Caco-2 (cell line): ENCODE measurements at places on chromosomes 5 and 9.

DNA sequence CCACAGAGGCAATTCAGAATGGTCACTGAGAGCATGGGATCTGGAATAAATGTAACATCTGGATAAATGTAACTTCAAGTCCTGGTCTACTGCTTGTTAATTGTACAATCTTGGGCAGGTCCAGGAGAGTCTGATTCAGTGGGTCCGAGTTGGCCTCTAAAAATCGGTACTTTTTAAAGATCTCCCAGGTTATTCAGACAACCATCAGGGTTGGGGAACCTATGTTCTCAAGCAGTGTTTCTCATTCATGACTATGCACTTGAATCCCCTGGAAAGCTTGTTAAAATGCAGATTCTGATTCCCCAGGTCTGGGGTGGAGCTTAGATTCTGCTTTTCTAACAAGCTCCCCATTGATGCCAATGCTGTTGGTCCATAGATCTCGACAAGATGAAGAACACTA, 14.8 kb downstream of the ANXA1 start:
- DNase-seq: no peak

- DNase-seq: no peak
Measured at GRCh38 chr9:21030389-21031035, 928 bp downstream of the HACD4 start.

DNA sequence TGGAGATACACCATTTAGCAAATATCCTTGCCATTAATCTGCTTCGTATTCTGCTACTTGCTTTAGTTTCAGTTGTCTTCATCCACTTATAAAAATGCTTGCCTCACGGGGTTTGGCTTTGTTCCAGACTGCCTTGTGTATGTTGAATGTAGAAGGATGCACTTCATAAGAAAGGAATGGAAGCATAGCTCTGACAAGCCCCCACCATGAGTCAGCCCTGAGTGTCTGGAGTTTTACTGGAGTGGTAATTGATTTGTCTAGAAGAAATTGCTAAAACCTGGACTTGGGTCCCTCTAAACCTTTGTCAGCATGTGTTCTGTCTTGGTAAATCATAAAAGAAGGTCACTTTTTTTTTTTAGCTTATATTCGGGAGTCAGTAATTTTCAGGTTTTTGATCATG, 4.6 kb downstream of the TEX48 start:
- no peak for DNase-seq

DNA sequence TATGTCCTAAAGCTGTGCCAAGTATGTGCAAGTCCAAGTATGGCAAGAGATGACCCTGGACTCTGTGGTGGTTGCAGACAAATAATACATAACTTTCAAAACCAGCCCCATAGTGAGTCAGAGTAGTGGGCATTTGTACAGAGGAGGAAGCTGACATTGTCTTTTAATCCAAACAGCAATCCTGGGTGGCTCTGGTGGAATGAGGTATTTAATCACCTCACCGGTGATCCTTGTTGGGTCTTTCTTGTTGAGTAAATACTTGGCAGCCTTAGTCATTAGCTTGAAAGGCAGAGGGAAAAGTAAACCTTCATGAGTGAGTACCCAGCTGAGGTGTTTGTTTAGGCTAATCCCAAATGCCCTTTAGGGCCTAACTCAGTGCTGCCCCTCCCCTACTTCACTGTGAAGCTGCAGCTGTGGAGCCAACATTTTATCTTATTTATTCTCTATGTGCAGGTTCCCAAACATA, 148.7 kb upstream of the SLC12A2 start:
- peak; percentile 78 for DNase-seq

DNA sequence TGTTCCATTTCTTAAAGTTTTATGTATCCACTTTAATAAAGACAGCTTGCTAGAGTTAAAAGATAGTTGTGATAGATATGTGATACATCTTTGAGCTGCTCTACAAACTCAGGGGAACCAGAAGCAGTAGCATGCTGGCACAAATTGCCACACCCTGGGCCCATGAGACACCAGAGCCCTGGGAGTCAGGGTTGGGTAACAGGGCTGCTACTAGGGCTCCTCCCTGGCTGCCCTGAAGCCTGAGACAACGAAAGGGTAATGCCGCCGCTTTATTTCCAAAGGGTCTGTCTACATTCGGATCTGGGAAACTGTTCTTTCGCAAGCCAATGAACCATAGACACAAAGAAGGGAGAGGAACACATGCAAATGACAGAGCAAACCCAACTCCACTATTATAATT, 29.2 kb downstream of the PTPN3 start:
- no peak for DNase-seq

DNA sequence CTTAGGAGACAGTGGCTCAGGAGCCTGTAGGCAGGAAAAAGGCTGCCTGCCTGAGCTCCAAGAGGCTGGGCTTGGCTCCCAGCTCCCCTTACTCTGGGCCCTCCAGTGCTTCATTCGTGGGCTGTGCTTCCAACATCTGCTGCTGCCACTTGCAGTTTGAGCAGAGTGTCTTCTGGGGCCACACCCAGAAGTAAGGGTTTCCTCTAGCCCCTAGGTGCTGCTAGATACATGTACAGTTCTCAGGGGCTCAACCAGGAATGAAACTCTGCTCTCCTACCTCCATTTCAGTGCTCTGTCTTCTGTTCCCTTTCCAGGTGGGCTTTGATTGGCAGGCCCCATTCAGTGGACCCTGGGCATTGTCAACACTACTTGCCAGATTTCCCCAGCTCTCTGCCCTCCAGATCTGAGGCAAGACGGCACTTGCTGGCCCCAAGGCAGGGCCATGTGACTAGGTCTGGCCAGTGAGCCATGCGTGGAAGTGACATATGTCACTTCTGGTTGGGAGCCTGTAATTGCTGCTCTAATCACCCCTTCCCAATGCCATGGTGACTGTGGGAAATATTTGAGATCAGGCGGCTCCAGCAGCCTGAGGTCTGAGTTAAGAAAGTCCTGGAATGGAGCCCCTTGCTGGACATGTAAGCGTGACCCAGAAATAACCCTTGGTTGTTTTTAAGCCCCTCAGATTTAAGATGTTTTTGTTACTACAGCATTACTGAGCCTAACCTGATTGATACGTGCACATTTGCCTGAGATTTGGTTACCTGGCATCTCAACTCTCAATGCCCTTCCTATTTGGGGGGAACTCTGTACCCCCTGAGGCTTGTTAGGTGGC, 9.4 kb upstream of the BOD1 start:
- DNase-seq: no peak

GRCh38 chr9:80061940-80062339, 490.2 kb downstream of the TLE4 start:
- DNase-seq: no peak

- DNase-seq: no peak
Measured at GRCh38 chr5:158354958-158355357, 496.0 kb upstream of the CLINT1 start.

GRCh38 chr9:132547436-132547835, 35.0 kb upstream of the BARHL1 start:
- no peak for DNase-seq

DNA sequence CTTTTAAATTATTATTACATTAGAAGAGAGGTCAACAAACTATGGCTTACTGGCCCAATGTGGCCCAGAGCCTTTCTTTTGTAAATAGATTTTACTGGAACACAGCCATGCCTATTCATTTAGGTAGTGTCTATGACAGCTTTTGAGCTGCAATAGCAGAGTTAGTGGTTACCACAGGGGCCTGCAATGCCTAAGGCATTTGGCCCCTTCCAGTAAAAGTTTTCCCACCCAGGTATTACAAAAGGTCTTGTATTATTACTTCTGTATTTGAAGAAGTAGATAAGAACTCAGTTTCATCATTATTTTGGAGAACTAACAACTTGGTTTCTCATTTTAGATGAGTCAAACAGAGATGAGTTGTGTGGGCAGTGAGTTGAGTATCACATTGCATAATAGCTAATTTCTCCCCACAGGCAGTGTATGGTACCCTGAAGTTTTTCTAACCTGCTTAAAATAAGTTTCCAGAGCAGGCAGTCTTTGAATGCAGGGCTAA, 9.5 kb downstream of the MTRR start:
- no peak for DNase-seq

DNA sequence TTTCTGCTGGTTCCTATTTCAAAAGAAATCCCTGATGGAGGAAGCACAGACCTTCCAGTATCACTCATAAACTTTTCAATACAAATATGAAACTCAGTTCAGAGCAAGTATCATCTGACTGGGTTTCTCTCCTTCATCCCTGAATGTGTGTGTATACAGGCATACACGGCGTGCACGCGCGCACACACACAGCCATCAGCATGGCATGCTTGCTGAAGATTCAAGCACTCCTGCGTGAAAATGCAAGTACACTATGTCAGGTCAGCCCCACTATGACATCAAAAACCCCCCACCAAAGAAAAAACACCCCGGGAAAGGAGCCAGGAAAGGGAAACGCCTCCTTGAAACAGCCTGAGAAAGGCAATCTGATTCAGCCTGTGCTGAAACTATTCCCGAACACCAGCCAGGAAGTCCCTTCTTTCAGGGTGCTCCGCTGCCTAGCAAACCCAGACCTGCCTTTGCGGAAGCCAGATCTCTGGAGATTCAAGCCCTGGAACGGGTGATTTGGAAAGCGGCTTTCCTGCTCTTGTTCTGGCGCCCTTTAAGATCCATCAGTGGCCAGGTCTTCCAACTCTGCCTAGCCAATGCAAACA, 831 bp downstream of the KLHL3 start:
- no peak for DNase-seq

GRCh38 chr5:139268364-139269202, 25.0 kb upstream of the MATR3 start:
- DNase-seq: no peak

DNA sequence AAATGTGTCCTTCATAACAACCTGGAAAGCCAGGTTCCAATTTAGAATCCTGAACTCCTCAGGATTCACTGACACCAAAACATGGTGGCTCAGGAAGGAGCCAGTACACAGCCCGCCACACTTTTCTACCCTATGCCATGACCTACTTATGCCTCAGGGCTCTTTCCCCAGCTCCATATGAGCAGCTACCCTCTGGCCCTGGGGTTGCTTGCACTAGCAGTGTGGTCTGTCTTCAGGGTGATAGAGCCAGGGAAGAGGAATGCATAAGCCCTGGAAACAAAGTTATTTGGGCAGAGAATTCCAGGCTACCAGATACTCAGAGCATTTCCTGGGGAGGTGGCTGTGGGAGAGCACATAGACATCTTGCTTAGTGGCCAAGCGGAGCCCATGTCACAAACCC, 15.0 kb upstream of the ECM2 start:
- no peak for DNase-seq

- no peak for DNase-seq
Measured at GRCh38 chr5:126419102-126419501, 4.1 kb upstream of the GRAMD2B start.

DNA sequence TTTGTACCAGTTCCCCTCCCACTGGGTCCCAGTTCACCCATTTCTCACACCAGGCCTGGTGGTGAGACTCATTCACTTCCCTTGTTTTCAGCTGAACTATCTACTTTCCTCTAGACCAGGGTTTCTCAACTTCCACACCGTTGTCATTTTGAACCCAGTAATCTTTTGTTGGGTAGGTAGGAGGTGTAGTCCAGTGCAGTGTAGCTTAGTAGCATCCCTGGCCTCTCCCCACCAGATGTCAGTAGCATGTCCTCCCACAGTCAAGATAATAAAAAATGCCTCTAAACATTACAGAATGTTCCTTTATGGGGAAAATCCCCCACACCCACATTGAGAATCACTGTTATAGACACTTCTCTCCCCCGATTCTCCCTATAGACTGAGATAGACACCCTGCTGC, 299.1 kb downstream of the EPB41L4A start:
- DNase-seq: no peak

- no peak for DNase-seq
Measured at GRCh38 chr5:124373883-124374282, 372.6 kb downstream of the ZNF608 start.

DNA sequence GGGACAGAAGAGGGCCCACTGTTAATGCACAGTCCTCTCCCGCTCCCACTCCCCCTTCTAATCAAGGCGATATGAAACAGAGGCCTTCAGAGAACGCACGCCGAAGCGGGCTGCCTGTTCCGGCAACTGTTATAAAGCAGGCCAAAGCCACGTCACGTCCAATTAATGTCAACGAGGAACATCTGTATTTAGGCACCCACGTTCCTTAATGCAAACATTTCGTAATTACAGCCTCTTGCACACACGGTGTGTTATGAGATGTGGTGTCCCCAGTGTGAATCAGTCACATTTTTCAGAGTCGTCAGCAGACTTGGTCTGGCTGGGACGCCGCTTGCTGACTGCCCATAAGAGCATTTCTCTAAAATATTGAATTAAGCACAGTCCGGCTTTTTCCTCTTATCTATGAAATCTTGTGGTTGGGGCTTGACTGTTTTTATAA, 339.0 kb downstream of the NSG2 start:
- no peak for DNase-seq

GRCh38 chr9:135002336-135002735, 84.6 kb upstream of the FCN1 start:
- DNase-seq: no peak

- no peak for DNase-seq
Measured at GRCh38 chr5:139523635-139524445, 37.3 kb upstream of the UBE2D2 start.

- DNase-seq: no peak
Measured at GRCh38 chr9:8660383-8660782, 860.8 kb upstream of the DMAC1 start.

DNA sequence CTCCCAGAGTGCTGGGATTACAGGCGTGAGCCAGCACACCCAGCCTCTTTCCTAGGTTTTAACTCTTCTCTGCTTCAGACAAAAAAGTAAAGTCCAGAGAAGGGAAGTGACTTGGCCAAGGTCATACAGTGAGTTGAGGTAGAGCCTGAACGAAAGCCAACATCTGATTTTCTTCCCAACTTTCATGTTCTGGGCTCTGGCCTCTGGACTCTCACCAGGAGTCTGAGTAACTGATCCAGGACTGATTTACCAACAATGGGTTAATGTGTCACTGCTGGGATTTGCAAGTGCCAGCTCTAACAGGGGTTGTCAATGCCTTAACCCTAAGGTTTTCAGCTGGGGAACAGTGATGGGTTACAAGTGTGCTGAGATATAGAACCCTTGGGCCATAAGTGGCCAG, 32.2 kb upstream of the LARP1 start:
- DNase-seq: no peak

DNA sequence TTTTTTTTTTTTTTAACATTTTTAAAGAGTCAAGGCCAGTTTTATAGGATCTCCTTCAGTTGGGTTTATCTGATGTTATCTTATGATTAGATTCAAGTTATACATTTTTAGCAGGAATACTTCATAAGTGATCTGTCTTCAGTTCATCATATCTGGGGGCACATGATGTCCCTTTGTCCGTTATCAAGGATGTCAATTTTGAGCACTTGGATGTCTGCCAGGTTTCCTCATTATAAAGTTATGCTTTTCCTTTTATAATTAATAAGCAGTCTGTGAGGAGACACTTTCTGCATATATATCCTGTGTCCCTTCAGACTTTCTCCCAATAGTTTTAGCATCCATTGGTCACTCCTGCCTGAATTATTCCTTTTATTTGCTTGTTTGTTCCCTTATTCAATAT, 11.8 kb downstream of the HDHD3 start:
- no peak for DNase-seq

GRCh38 chr5:9499498-9499876, 46.4 kb downstream of the SEMA5A start:
- DNase-seq: no peak

GRCh38 chr5:106797996-106798395, 872.7 kb downstream of the EFNA5 start:
- no peak for DNase-seq

- DNase-seq: peak; percentile 5
Measured at GRCh38 chr5:83844449-83845068, 123.9 kb upstream of the HAPLN1 start.
